Gastroesophageal sphincter (tissue), 4 donors: ENCODE measurements at places on chromosomes 7 and 10. TPM values are rescaled to one million over a fixed set of nuclear protein-coding genes. Genes with fewer than 3 reads are reported as not detected.

Gene CCDC172
- total RNA-seq: not detected

Gene MNX1
- not detected for total RNA-seq

- no peak for ATAC-seq
Measured at GRCh38 chr7:131657881-131658280, 101.5 kb upstream of the PODXL start.

DNA sequence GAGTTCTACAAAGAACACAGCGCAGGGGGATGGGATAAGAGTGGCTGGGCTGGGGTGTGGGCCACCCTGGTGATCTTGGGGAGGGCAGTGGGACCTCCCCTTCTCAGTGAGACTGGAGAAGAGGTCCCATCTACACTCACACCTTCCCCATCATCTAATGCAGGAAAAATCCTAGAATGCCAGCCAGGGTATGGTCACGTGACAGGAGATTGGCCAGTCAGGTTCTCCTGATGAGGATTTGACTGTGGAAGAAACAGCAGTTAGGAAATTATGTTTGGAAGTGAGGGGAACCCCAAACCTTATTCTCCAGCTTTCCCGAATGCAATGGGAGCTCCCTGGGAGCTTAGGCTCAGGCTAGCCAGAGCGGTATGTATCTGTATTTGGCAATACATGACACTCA, 158.8 kb upstream of the GRB10 start:
- ATAC-seq: no peak

- ATAC-seq: no peak
Measured at GRCh38 chr7:90596671-90597562, 796 bp downstream of the CDK14 start.

GRCh38 chr7:66363635-66364034, 158.5 kb downstream of the TPST1 start:
- ATAC-seq: no peak

- no peak for ATAC-seq
Measured at GRCh38 chr10:7967035-7967434, 87.5 kb upstream of the GATA3 start.

GRCh38 chr7:102004848-102005247, 187.4 kb downstream of the CUX1 start:
- no peak for ATAC-seq

- no peak for ATAC-seq
Measured at GRCh38 chr10:132593900-132594876, 56.6 kb downstream of the INPP5A start.
